Urinary bladder (tissue), 4 donors: ENCODE measurements at places on chromosomes 11 and 22. TPM values are rescaled to one million over a fixed set of nuclear protein-coding genes. Genes with fewer than 3 reads are reported as not detected.

GRCh38 chr11:63448646-63449045 is 42.3 kb downstream of the PLAAT5 start:
- DNase-seq = no peak

DNA sequence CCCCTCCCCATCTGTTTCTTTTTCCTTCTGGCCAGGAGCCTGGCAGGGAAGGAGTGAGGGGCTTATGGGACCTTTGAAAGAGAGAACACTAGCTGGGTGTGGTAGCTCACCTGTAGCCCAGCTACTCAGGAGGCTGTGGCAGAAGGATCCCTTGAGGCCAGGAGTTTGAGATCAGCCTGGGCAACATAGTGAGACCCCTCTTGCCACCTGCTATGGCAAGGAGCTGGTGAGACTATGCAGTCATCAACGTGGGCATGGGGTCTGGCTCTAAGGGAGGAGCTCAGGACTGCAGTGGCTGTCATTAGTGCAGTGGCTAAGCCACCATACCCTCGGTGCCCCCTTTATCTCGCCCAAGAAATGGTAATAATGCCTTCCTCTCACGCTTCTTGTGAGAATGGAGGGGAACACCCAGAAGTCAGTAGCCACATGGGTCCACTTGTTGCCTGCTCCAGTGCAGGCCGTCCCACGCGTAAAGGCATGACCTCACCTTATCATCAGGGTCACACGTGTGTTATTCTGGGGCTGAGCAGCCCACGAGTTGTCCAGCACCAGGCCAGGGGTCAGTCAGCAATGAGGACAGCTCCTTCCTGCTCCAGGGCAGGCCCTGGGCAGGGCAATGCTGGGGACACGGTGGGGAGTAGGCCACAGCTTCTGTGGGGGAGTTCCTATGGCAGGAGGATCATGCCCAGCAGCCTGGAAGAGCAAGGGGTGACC is 27.7 kb upstream of the TEF start:
- DNase-seq = no peak

GRCh38 chr11:12216671-12217374 is 106.4 kb downstream of the MICAL2 start:
- no peak for DNase-seq

- DNase-seq = no peak
Observed at GRCh38 chr22:32603651-32604540, 129.3 kb downstream of the FBXO7 start.

DNA sequence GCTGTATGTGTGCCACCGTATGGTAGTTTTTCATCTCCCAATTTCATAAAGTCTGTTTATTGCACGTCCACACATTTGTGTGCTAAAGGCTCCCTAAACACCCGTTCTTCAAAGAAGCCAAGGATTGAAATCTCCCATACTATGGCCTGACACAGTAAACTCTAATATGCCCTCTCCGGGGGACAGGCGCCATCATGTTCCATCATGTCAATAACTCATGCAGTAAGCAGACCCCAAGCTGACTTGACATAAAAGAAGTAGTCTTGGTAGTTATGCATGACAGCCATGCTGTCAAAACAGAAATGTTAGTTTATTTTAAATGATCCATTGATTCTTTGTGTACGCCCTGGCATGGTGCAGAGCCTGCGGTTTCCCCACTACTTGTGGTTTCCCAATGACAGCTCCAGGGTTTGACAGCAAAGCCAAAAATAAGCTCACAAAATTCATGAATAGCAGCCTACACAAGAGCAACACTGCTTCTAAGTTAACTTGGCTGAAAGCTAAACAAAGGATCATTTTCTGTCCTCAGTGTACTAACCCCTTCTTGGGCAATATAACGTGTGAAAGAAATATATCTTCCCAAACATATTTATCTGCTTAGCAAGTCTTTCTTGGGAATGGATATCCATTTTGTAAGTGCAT is 56.5 kb upstream of the CABP7 start:
- DNase-seq = no peak

- no peak for DNase-seq
Observed at GRCh38 chr11:77450227-77450626, 23.7 kb downstream of the PAK1 start.

DNA sequence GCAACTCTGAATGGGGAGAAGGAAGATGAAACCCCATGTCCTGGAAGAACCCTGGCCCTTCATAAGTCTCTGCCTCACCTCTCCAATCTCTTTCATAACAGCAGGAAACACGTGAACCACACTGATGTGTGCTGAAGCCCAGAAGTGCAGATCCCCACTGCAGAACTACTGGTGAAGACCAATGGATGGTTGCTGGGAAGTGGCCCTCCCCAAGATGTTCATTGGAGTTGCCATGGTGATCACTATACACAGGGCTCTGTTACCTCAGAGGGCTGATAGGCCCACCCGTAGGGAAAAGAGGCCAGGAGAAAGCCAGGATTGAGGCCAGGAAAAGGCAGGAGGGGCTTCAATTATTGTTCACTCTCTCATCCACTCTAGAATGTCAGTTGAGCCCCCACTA is 11.6 kb downstream of the TST start:
- DNase-seq = no peak

- DNase-seq = no peak
Observed at GRCh38 chr11:8168485-8169257, at the start of gene RIC3. Gene RIC3 (minus strand): TSS chr11:8169025. CDS start chr11:8168989, 36 bp downstream.

- DNase-seq = no peak
Observed at GRCh38 chr11:79174045-79175008, 266.5 kb downstream of the TENM4 start.

- DNase-seq = no peak
Observed at GRCh38 chr11:61102667-61103571, 630 bp downstream of the CD5 start.

DNA sequence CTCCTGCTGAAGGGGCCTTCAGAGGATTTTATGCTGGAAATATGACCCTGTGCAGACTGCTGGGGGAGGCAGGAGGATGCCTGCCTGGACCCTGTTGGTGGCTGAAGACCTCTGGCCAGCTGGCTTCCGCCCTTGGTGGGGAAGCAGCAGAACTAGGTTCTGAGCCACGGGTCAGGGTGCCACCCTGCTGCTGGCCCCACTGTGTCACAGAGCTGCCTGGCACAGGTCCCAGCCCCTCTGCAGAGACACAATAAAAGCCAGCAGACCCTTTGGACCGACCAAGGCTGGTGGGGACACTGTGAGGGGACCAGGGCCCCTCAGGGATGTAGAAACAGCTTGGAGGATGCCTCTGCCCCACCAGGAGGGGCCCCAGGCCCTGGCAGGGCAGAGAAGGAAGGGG is 6.9 kb upstream of the SREBF2 start:
- DNase-seq = no peak

Gene CALCB
- total RNA-seq = 0.42 TPM

Gene MMP7
- total RNA-seq = 18.9 TPM

Gene PAX6
- total RNA-seq = not detected

Gene MAP6
- 5.6 TPM for total RNA-seq

Gene LINC01488
- not detected for total RNA-seq

Gene PLET1
- not detected for total RNA-seq
